ENCODE measurements at places on chromosomes 2 and 18.

GRCh38 chr2:188293601-188294351 is 2.1 kb downstream of the GULP1 start:
- no peak for DNase-seq

- DNase-seq = no peak
Observed at GRCh38 chr2:24047703-24048033, 477 bp upstream of the WDCP start.

- no peak for DNase-seq
Observed at GRCh38 chr2:173077506-173078177, 2.0 kb downstream of the MAP3K20 start.

- no peak for DNase-seq
Observed at GRCh38 chr18:37577051-37577611, 11.5 kb upstream of the CELF4 start.

DNA sequence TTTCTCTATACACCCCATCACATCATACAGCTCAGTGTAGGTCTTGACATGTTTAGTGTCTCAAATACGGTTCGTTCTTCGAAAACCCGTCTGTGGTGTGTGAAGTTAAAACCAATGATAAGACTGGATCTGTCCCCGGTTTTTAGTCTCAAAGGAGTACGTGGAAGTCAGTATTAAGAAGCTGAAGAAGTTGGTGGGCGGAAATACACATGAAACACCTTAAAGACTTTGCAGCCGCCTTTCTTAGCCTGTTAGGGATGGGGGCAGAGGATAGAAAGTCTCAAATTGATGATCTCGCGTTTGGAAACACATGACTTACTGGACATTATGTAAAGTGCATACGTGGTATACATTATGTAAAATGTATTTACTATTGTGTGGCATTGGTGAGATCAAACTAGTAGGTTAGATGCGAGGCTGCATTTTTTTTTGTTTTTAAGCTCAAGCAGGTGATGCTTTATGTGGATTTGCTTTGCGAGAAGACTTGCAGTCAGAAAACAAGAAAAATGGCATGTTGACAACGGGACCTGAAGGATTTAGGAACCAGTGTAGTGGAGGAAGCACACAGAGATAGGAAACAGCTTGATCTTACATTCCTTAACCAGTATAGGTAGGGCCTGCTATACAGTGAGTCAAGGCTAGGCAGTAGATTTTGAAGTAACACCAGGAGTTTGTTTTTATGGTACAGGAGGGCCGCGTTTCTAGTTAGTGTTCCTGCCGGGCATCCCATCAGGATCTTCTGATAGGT is 1.2 kb downstream of the CNOT11 start:
- no peak for DNase-seq

- no peak for DNase-seq
Observed at GRCh38 chr2:237299906-237300305, 114.1 kb downstream of the COL6A3 start.

- no peak for DNase-seq
Observed at GRCh38 chr2:11687736-11688135, 17.7 kb upstream of the NTSR2 start.

DNA sequence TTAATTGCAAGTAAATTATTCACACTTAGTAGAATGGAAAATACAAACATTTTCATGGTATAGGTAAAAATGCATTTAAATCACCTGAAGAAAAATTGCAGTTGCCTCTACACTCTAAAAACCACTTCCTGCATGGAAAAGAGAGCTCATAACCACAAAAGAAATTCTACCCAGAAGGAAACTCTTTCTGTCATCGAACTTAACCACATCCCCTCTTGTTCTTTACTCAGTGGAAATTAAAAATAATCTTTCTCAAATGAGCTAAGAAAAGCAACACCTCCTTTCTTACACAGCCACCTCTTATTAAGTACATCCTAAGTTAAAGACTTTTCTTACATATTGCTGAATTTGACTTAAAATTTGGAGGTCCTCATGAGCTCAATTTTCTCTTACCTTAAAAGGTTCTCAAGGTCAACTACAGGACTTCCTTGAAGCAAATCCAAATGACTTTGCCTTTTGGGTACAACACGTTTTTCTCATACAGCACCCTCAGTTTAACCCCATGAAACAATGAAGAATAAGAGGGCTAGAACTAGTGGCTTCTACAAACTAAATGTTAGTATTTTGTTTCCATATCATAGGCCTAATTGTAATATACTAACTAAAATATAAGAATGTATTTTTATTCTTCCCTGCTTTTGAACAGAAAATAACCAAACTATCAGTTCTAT is 109.1 kb upstream of the CRIM1 start:
- no peak for DNase-seq

GRCh38 chr2:8015848-8016600 is 665.8 kb upstream of the ID2 start:
- DNase-seq = no peak

GRCh38 chr18:59873641-59874040 is 26.2 kb upstream of the PMAIP1 start:
- no peak for DNase-seq

- peak; percentile 39 for DNase-seq
Observed at GRCh38 chr18:69943021-69943420, 4.7 kb downstream of the CD226 start.

- DNase-seq = no peak
Observed at GRCh38 chr2:184814421-184814820, 216.1 kb downstream of the ZNF804A start.

DNA sequence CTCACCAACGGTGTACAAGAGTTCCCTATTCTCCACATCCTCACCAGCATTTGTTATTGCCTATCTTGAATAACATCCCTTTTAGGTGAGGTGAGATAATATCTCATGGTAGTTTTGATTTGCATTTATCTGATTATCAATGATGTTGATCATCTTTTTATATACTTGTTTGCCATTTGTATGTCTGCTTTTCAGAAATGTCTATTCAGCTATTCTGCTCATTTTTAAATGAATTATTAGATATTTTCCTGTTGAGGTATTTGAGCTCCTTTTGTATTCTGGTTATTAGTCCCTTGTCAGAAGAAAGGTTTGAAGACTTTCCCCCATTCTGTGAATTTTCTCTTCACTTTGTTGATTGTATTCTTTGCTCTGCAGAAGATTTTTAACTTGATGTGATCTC is 695.5 kb upstream of the DDX18 start:
- DNase-seq = no peak

GRCh38 chr2:233602076-233602475 is 15.4 kb upstream of the UGT1A8 start:
- no peak for DNase-seq

DNA sequence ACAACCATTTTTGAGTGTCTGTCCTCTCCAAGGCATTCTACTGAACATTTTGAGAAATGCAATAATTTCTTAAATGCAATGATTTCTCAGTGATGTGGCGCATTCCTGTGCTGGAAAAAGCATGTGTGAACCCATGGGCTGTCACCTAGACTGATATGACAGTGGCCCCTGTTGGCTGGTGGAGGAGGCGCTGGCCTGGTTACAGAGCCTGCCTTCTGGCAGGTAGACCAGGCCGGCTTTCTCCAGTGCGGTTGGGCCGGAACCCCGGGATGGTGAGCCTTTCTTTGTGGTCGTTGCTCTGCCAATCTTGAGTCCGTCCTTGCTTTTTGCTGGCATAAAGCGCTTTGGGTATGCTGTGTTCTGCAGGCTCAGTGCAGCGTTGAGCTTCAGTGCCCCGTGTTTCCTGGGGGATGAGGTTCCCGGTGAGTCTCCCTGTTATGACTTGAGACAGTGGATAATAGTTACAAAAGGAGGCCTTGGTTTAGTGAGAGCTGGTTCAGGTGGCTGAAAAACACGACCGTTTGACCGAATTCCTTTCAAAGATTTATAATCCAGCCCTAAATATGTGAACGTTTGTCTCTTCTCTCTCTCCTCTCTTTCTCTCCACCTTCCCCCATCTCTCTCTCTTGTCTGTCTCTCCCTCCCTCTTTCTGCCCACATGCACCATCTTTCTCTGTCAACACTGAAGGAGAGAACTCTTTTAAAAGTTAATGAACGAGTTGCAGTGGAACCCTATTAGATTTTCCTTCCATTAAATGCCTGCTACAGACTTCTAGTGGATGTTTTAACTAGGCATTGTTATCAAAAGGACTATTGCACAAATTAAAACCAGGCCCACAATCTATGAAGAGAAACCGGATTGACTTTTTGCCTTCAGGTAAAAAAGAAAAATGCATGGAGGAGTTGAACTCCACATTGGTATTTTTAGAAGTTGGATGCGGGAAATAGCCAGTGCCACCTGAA is 34.0 kb downstream of the TSHZ1 start:
- no peak for DNase-seq

- DNase-seq = no peak
Observed at GRCh38 chr2:41764919-41765318, 282.9 kb upstream of the PKDCC start.

- DNase-seq = no peak
Observed at GRCh38 chr18:55927831-55928230, 339.8 kb upstream of the TCF4 start.

DNA sequence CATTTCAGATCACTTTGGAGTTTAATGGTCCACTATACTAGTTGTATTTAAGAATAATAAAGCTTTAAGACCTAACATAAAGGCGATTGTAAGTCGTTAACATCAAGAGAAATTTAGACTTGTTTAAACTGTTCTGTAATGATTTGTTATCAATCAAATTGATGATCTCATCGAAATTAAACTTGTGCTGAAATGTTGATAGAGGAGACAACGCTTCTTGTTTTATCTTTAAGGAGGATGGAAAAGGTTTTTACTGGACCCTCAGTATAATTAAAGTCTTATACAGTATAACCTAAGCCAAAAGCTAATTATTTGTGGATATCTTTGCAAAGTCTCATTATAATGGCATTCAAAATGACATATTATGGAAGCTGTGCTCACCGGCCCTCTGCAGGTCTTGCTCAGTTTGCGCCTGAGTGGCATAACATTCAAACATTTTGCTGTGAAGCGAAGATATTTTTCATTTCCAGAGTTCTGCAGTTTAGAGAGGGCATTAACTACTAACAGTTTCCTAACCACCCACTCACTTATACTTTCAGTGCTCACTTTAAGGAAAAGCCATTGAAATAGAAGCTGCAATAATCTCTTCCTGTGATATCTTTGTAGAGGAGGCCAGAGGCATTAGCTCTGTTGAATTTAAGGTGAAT is 1.4 kb upstream of the SERTAD2 start:
- DNase-seq = peak; percentile 46

GRCh38 chr2:191901031-191901430 is 54.1 kb upstream of the CAVIN2 start:
- DNase-seq = no peak

GRCh38 chr2:30149513-30149912 is 2.7 kb downstream of the YPEL5 start:
- DNase-seq = peak; percentile 28

DNA sequence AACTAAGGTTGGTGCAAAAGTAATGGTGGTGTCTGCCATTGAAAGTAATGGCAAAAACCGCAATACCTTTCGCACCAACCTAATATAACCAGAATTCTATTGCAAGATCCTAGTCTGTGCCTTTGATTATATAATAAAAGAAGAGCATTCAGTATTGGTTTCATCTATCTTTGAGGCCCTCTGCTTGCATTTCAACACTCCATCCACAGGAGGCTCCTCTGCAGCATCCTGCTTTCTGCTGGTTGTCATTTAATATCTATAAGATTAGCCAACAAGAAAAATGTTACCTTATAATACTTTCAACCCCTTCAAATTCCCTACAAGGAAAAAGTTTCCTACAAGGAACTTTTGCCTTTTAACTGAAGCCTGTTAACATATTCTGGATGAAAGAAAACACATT is 139.2 kb downstream of the CDCA7 start:
- no peak for DNase-seq

DNA sequence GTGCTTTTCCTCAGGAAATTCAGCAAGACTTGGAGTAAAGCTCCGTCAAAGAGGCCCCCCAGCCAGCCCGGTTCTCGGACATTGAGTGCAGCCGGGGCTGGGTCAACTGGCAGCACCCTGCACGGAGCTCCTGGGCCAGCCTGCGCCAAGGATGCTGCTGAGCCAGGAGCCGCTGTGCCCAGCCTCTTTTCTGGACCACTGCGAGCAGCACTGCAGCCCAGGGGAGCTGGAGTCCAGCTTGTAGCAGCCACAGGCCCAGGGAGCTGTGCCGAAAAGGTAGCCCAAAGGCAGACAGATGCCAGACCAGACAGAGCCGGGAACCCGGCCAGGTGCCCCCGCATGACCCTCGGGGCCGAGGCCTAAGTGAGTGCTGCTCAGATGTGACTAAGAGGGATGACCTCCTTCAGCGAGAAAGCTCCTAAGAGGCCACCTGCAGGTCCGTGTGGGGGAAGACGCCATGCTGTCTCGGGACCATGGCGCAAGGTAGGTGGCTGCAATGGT is 7.3 kb downstream of the CLHC1 start:
- no peak for DNase-seq

DNA sequence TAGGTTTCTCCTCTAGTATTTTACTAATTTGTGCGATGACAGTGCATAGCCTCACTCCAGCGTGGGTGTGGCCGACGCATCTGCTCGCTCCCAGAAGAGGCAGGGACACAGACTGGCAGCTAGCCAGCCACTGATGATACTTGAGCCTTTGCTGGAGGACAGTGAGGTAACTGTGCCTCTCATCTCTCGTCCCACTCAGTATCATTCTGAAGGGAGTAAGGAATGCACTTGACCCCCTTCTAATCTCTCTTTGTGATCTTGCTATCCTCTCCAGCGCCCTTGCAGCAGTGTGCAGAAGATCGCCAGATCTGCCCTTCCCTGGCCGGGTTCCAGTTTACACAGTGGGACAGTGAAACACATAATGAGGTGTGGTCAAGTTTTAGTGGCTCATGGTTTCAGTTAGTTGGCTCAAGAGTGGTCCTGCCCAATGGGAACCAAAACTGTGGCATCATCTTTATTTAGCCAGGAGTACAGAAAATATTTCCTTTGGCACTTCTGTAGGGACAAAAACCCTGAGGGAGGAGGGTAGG is 17.5 kb downstream of the NCAPH start:
- no peak for DNase-seq

- DNase-seq = no peak
Observed at GRCh38 chr2:88074854-88075292, 7.2 kb downstream of the SMYD1 start.

GRCh38 chr2:240898731-240899467 is 2.9 kb upstream of the MAB21L4 start:
- DNase-seq = no peak

DNA sequence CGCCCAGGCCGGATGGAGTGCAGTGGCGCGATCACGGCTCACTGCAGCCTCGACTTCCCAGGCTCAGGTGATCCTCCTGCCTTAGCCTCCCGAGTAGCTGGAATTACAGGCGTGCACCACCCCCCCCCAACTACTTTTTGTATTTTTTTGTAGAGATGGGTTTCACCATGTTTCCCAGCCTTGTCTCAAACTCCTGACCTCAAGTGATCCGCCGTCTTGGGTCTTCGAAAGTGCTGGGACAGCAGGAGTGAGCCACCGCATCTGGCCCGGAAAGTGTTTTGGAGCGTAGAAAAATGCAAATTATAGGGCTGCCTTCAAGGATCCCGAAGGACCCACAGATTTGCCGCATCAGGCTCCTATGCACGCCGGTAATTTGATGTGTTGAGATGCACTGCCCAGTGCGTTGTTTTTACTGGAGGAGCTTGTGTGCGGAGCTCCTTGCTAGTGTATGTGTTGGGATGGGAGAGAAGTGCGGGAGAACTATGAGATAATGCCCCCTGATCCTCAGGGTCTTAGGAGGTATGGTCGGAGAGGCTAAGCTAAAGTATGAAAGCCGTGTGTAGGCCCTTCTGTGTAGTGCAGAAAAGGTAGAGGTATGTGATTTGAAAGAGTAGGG is 1.2 kb upstream of the CLASP1 start:
- DNase-seq = peak; percentile 21
